Upper lobe of right lung (tissue), 1 donor: ENCODE measurements at places on chromosomes 2 and 18. TPM values are rescaled to one million over a fixed set of nuclear protein-coding genes. Genes with fewer than 3 reads are reported as not detected.

Gene LYG1
- total RNA-seq, result 1.4 TPM

Gene CYP26B1
- 3.8 TPM for total RNA-seq

DNA sequence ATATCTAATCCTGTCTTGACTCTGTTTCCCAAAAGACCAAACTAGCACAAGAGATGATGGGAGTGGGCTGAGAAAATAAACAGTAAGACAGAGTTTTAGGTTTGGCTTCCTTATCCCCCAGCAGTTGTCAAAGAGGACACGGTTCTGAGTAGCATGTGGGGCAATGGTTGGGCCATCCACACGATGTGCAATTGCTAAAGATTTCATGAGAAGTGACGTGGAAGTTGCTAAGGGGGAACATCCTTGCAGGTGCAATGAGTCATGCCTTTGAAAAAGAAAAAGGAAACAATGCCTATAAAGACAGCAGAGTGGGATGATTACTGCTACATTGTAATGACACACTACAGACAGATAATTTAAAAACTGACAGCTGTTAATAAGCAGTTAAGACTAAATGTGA, 1395.8 kb downstream of the LRP1B start:
- DNase-seq, result no peak

GRCh38 chr2:42924418-42924886, 132.1 kb upstream of the HAAO start:
- no peak for DNase-seq

DNA sequence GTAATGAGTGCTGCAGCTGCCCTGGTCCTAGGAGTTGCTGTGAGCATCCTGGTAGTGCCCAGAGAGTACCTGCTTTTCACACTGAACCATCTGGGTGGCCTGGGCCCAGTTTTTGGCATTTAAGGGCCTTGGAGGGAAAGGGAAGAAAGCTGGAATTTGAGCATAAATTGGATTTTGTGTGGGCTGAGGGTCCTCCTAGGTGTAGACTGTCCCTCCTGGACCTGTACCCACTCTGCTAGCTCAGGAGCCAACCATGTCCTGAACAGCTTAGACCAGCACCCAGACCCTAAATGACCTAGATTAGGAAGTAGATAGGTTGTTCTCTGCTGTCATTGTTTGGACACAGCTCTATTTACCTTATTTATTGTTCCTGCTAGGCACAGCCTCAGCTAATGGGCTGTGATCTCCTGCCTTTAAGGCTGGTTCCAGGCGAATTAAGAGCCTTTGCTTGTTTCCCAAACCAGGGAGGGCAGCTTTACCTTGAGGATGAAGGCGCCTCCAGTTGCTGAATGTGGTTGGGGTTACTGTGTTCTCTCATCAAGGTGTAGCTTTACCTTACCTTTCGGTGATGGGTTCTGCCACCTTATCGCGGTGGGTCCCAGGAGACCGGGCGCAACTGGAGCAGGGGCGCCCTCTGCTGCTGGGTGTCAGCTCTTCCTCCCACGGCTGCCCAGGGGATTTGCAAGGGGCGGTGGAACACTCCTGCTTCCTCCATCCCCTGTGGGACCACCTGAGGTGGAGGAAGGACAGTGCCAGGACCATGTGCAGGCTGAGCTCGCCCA, 34.4 kb downstream of the ITGA6 start:
- peak; percentile 86 for DNase-seq

- DNase-seq, result no peak
Measured at GRCh38 chr18:40017021-40017420, 1938.0 kb upstream of the PIK3C3 start.

DNA sequence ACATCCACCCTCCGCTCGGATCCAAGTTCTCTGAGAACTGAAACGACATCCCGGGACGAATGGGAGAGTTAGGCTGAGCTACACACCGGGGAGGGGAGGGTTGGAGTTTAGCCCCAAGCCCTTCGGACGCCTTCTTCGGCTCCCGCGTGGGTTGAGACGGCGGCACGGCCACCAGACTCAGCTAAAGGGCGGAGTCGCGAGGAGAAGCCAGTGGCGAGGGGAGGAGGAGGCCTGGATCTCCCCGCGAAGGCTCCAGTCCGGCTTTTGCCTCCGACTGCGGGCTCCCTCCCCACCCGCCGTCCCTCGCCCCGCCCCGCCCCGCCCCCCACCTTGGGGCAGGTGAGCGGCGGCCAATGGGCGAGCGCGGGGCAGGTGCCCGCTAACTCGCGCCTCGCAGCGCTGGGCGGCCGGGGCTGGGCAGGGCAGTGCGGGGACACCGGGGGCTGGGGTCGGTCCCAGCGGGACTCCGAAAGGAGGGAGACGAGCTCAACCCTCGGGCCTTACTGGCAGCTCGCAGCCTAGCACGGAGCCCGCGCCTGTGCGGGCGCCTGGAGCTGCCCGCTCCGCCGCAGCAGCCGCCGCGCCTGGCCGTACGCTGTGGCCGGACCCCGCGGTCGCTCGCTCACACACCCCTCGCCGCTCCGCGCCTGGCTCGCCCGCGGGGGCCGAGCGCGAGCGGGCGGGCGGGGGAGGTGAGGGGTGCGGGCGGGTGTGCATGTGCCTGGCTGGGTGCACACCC, at the start of gene EMX1:
Gene EMX1 (plus strand): TSS at position 382 of the 739 bp plus-strand sequence. CDS start 334 bp downstream, at position 716.
- peak; percentile 83 for DNase-seq

GRCh38 chr18:46728219-46728930, 28.5 kb downstream of the ST8SIA5 start:
- DNase-seq, result no peak

GRCh38 chr2:223044092-223044836, 7.7 kb upstream of the KCNE4 start:
- DNase-seq, result no peak
